ENCODE measurements at places on chromosomes 1 and 21.

GRCh38 chr21:27505516-27505915, 538.6 kb upstream of the ADAMTS5 start:
- DNase-seq: no peak

GRCh38 chr1:5812295-5812694, 179.9 kb downstream of the NPHP4 start:
- no peak for DNase-seq

DNA sequence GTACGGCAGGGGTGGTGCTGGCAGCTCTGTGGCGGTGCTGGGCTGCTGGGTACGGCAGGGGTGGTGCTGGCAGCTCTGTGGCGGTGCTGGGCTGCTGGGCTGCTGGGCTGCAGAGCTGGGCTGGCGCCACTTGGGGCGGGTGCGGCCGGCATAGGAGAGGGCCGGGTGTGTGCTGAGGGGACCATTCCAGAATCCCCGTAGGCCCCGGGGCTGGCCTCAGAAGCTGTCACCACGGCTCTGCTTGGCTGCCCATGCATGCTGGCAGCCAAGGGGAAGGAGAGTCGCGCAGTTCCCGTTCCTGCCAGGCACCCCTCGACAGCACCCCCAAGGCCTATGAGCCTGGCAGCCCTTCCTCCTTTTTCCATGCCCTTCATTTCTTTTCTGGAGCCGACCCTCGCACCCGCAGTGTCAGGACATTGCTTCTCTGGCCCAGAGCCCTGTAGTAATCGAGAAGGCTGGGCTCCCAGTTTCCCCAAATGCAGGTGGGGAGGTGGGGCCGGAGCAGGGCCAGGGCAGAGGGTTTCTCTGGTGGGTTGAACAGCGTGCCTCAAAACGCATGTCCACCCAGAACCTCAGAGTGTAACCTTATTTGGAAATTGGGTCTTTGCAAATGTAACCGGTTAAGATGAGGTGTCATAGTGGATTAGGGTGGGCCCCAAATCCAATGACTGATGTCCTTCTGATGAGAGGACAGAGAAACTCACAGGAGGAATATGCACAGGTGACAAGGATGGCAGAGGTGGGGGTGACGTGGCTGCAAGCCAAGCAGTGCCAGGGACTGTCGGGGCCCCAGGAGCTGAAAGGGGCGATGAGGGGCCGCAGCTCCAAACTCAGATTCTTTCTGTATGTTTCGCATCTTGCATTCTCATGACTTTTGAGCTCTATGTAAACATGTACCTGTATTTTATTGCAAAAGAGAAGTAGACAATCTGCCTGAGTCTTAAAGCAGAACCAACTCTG, 71.0 kb upstream of the ACTRT2 start:
- DNase-seq: no peak

GRCh38 chr1:40986328-40986783, 6.9 kb downstream of the CTPS1 start:
- no peak for DNase-seq

GRCh38 chr1:117802531-117803257, 126.7 kb downstream of the GDAP2 start:
- DNase-seq: no peak

DNA sequence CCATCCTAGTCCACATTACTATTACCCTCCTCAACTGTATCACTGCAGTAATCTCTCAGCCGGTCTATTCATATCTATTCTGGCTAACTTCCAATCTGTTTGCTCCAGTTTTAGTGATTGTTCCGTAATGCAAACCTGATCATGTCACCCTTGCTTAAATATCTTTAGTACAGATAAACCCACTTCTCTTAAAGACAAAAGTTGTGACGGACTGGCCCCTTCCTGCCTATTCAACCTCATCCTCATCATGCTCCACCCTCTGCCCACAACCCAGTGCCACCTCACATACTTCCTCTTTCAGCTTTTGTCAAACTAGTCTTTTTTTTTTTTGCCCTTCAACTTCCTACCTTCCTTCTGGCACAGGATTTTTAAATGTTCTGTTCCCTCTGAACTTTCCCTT, 2.8 kb upstream of the C1orf162 start:
- peak; percentile 40 for DNase-seq

- no peak for DNase-seq
Observed at GRCh38 chr1:97654876-97655585, 265.8 kb downstream of the DPYD start.

DNA sequence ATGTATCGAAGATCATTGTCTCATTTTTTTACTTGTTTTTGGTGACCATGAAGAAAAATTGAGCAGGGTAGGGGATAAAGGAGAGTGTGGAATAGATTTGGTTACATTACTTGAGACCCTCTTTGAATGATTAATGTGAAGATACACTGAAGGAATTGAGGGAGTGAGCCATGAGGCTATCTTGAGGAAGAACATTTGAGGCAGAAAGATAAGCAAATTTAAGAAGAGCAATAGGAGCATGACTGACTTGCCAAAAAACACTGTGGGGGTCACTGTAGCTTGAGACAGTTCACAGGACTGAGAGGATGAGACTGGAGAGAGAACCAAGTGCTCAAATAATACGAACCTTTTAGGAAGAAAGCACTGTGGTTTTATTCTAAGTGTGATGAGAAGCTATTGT, 43.1 kb upstream of the PTPRC start:
- no peak for DNase-seq

- no peak for DNase-seq
Observed at GRCh38 chr1:151401125-151401788, 1.9 kb downstream of the PSMB4 start.

GRCh38 chr1:112508278-112509004, at the start of gene WNT2B:
Gene WNT2B (plus strand): TSS chr1:112508965. CDS start chr1:112509263, 298 bp downstream.
- DNase-seq: no peak

DNA sequence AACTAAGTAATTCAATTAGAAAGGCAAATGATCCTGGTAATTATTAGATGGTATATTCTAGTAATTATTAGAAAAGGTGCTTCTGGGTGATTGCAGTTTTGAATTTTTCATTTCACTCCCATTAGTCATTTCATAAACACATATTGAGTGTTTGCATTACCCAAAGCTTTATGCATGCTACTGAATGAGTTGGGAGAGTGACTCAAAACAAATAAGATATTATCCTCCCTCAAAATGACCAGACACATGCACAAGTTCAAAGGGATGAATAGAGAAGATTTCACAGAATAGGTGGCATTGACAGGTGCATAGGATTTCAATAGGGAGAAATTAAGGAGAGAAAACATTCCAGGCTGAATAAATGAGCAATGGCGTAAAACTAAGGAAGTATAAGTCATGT, 84.7 kb downstream of the PHTF1 start:
- DNase-seq: no peak

GRCh38 chr1:61490924-61491323, 234.0 kb downstream of the TM2D1 start:
- DNase-seq: no peak

GRCh38 chr1:182147136-182147820, 85.8 kb upstream of the ZNF648 start:
- no peak for DNase-seq

- no peak for DNase-seq
Observed at GRCh38 chr1:41950820-41951219, 32.1 kb upstream of the HIVEP3 start.
